ENCODE measurements at places on chromosomes 6 and 20.

GRCh38 chr6:36827261-36828079, 11.8 kb downstream of the CPNE5 start:
- DNase-seq: no peak

DNA sequence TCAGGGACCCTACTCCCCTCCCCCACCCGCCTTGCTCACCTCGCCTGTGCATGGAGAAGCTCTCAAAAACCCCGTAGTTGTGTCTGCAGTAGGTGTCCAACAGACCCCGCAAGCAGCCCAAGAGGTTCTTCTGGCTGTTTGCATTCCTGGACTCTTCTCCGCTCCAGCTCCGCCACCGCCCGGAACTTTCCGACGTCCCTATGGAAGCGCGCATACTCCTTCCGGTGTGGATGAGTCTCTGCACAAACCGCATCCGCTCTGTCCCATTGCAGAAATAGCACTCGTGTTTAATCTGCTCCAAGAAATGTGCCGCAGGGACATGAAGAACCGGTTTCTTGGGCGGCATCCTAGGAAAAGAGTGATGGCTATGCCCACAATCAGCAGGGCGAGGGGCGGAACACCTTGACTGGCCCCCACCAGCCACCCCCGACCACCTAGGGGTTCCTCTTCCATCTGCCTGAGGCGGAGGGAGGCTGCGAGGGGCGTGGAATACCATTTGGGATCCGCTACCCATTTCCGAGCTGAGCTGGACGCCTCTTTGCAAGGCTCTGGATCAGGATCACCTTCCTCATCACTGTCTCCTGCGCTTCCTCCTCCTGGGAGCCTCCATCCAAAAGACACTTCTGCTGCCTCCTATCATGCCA, 20.2 kb downstream of the HLA-DRA start:
- DNase-seq: no peak

DNA sequence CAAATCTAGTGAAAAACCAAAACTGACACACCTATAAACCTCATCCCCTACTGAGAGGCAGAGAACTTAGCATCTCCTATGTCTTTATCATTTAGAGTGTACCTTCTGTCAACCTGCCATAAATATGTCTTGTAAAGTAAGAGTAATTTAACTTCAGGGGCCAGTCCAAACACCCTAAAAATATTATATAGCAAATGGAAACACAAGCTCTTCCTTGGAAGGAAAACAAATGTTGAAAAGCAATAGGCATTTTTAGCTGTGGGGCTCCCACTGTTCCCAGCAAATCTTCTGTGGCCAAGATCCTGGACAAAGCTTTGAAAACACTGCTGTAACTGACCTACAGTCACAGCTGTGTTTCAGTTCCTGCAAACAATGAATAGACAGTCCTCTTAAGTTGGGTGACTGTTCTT, 140.0 kb upstream of the RNF217 start:
- no peak for DNase-seq

DNA sequence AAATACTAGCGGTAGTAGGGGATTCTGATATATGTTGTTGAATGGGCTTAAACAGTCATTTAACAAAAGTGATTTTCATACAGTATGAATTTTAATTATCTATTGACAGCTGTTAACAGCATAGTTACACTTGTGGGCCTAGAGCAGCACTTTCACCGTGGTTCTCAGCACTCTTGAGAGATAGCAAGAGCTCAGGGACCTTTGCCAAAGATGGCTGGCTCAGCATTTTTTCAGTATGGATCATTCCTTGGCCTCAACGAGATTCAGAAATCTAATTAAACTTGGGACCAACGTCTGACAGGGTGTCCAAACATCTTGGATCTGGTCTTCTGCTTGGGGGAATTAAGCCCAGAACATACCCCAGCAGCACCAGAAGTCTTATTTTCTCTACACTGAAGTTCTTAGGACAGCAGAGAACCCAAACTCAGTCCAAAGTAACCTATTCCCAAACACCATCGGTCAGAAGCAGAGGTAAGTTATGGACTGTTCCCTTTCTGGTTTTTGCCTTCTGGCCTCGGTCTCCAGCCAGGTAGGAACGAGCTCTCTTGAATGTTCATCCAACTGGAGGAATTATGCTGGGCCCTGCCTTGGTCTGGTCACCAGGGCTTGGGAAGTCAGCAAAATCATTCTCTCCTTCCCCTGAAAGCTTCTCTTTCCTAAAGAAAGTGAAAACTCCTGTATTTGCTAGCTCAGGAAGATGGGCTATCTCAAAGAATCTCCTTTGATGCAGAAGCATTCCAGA, 25.7 kb downstream of the PRPH2 start:
- DNase-seq: no peak

GRCh38 chr6:164216839-164217238, 802.3 kb downstream of the QKI start:
- DNase-seq: no peak

GRCh38 chr6:30981942-30982772, 1.4 kb upstream of the MUC21 start:
- DNase-seq: no peak

DNA sequence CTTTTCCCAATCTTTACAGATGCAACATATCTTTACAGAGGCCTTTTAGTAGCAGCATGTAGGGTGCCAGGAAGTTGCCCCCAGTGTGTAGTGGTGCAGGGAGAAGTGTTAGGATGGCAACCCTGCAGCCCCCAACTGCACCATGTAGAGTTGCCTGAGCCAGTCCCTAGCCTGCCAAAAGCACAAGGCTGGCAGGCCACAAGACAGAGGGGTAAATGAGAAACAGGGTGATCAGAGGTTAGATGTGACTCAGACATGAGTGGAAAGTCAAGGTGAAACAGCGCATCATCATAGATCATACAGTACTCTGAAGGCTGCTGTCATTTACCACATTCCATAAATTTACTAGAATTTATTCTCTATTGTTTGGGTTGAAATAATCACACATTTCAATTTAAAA, 467.5 kb downstream of the PRKN start:
- no peak for DNase-seq

GRCh38 chr6:45609141-45609638, 231.5 kb upstream of the SUPT3H start:
- no peak for DNase-seq

DNA sequence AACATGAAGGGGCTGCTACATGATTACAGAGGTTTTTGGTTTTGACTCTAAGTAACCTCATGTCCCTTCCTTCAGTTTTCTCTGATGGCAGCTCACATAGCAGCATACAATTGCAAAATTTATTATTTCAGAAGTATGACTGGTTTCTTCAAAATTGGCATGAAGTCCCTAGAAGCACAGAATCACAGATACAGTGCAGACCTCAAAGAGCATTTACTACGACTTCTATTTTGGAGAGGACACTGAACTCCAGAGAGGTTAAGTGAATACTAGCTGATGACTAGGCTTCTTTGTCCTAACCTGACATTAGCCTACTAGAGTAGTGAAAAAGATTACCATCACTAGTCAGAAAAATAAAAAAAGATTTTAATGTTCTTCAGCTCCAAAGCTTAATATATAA, 664.3 kb downstream of the RFPL4B start:
- DNase-seq: no peak

GRCh38 chr6:72788188-72788587, 166.3 kb downstream of the KCNQ5 start:
- DNase-seq: no peak

DNA sequence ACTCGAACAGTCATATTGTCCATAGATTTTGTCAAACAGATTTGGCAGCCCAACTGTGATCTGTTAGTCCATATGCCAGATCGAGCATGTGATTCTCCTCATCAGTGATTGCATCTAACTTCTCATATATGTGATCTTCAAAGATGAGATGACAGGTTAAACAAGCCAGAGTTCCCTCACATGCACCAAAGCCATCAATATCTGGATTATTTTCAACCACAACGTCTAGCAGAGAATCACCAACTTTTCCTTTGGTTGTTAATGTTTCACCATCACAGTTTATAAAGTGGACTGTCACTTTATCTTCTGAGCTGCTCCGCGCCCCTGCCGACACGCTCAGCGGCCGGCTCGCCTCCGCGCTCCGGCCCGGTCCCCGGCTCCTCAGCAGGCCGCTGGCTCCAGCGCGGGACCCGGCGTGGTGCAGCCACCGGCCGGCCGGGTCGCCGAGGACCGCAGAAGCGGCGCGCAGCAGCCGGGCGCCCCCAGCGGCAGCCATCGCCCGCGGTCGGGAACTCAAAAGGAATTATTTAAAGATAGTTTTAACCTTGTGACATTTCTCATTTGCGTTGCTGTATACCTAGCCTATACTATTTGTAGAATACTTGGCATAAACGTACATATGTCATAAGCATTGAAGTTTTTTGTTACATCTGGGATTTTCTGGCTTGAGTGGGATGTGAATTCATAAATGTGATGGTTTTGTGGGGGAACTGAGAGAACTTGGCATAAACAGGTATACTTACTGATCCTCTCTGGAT, 40.1 kb upstream of the DYNLRB1 start:
- DNase-seq: peak; percentile 8

DNA sequence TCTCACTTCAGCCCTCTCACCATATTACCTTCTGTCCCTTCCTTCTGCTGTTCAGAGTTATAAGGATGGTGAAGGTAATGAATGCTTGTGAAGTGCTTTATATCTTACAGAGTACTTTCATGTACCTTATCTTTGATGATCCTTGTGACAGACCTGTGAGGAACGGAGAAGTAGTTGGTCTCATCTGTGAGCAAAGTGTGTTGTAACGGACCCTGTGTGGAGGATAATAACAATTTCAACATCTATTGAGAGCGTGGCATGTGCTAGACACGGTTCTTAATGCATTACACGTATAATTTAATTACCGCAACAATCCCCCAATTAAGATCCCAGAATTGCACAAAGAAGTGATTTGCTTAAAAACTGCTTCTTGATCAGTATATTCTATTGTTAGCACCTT, 124.6 kb downstream of the ANKS1A start:
- no peak for DNase-seq

DNA sequence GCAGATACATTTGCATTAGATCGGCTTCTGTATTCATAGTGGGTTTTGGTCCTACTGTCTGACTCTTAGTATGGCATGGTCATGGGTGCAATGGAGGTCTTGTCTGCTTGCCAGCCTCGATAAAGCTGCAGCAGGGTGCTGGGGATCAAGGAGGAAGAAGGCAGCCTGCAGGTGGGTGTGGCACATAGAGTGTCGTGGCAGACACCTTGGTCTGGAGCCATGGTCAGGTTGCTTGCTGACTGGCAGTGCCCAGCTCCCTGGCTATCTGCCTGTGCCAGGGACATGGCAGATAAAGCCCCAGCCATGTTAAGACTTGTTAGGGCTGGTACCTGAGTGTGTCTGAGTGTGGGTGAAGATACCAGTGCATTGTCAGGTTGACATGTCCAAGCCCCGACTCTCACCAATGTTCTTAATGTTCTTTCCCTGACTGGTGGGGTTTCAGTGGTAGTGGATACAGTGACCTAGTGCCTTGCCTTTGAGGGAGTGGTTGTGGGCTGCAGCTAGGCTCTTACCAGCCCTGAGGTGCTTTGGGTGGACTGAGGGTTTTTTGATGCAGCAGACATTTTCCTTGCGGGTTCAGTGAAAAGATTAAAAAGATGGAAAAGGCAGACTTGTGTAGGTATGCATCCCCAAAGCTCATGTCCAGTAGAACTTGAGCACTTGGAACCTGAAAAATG, 1.8 kb downstream of the FAM83D start:
- DNase-seq: no peak

DNA sequence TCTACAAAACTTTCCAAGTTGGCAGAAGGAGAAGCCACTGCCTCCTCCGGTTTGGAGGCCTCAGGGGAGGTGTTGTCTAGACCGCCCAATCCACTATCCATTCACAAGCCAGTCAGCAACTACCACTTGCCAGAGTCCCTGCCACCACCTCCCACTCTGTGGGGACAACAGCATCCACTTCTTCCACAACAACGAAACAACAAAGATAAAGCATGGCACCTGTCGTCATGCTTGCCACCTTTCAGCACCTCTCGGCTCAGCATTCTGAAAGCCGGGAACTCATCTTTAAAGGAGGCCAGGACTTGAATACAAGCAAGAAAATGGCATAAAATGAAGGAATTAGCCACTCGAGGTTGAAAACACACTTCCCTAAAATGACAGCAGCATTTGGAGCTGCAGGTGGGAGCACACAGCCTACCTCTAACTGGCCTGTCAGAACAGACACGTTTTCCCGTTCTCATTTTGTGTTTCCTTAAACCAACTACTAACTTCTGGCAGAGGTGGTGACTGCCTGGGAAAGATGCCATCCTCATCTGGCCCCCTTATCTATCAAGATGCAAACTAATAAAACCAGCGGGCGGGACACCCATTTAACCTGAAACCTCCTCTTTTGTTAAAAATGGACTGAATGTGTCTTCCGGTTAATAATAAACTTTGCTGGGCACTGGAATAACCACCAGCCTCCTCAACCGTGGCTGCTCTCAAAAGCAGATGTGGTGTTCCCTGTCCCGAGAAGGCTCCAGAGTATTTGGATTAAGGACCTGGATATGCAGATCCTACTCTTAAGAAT, 21.7 kb downstream of the YTHDF1 start:
- no peak for DNase-seq

DNA sequence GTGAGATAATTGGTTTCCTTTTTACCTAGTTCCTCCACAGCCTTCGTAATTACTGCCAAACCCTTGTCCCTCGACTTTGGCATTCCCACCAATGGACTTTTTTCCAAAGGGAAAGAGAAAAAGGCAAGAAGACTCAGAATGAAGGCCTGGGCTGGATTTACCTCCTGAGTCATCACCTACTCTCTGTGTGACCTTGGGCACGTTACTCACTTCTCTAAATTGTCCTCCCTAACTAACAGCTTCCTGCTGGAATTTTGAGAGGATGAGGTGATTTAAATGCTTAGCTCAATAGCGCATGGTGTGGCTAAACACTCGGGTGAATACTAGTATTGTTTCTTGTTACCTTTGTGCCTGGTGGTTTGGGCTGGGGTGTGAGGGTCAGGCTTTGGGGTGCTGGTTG, 146.6 kb downstream of the DHX35 start:
- DNase-seq: no peak

- no peak for DNase-seq
Measured at GRCh38 chr20:32163951-32164350, 43.6 kb downstream of the PLAGL2 start.

- no peak for DNase-seq
Measured at GRCh38 chr6:14216946-14217684, 99.5 kb downstream of the CD83 start.

DNA sequence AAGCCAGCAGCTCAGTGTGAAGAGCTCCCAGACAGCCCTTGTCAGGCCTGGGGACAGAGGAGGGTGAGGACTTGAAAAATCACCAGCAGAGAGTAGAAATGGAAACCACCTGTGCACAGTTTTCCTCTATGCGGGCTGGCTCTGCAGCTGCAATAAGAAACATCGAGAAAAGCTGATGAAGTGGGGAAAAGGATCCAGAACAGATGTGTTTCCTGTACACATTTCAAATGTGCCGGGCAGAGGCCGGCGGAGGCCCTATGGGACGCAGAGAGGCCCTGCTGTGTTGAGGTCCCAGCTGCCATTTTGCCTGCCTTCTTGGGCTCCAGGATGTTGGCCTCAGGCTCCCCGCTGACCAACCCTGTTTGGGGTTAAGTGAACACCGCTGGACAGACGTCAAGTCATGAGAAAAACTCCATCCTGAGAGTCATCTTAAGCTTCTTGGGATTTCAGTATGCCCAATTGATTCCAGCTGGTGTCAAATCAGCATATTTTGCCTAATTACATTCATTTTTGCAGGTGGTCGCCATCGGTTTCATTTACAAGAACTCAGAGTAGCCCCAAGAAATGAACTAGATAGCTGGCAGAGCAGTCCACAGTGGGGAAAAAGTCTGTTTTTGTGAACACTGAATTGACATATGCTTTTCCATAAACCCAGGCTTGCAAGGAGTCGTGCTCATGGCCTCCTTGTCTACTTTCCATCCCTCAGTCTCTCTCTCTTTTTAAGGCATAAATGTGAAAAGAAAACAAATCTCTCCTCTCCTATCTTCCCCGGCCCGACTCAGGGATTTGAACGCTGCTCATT, 150.4 kb upstream of the PHACTR3 start:
- no peak for DNase-seq

GRCh38 chr20:52933867-52934266, 38.3 kb upstream of the TSHZ2 start:
- DNase-seq: no peak
